ENCODE measurements at places on chromosomes 7 and 10. TPM values are rescaled to one million over a fixed set of nuclear protein-coding genes. Genes with fewer than 3 reads are reported as not detected.

HDAC9 gene
- 0.69 TPM for total RNA-seq

COMMD3 gene
- 77.1 TPM for total RNA-seq

CCSER2 gene
- total RNA-seq, result 85.2 TPM

CTNNA3 gene
- not detected for total RNA-seq

C10orf71 gene
- total RNA-seq, result not detected

- no peak overlapping the region for H3K27ac ChIP-seq
- no peaks in the 10 kb centered on the region for H3K27me3 ChIP-seq
- DNase-seq, result no peak
- no peaks in the 10 kb centered on the region for H3K36me3 ChIP-seq
- H3K4me1 ChIP-seq, result peaks cover 52% of the 10 kb centered on the region
- H3K4me3 ChIP-seq, result no peak overlapping the region
These were observed 752.0 kb downstream of the GRID1 start for GRCh38 chr10:85614566-85614965.

DNA sequence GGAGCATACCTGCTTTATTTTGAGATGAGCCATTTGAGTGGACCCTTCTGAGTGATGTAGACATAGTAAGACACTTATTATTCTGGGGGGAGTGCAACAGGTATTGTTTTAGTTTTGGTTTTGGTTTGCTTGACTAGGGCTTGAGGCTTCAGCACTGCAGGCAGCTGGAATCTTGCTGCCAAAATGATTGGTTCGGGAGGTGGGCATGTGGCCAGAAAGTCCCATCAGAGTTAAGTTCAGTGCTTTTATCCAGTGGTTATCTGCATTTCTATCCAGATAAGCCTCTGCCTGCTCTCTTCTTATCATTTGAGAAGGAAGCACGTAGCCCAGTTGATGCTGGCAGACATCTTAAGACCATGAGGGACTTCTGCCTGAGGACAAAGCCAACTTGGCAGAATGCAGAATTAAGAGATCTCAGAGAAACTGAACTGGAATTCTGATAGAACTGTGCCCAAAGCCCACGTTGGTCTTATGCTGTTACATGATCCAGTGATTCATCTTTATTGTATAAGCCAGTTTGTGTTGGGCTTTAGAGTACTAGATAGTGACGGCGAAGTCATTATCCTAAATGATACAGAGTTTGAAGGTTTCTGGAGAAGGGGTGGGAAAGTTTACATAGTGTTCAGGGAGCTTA, 9.6 kb upstream of the JAZF1 start:
- no peak for DNase-seq
- no peak overlapping the region for H3K4me3 ChIP-seq
- no peaks in the 10 kb centered on the region for H3K4me1 ChIP-seq
- no peaks in the 10 kb centered on the region for H3K36me3 ChIP-seq
- H3K27ac ChIP-seq, result no peak overlapping the region
- H3K27me3 ChIP-seq, result peaks cover 30% of the 10 kb centered on the region

- no peak for DNase-seq
- H3K36me3 ChIP-seq, result no peaks in the 10 kb centered on the region
- no peak overlapping the region for H3K27ac ChIP-seq
These were observed 1081.5 kb upstream of the C7orf33 start for GRCh38 chr7:147509035-147509501.

DNA sequence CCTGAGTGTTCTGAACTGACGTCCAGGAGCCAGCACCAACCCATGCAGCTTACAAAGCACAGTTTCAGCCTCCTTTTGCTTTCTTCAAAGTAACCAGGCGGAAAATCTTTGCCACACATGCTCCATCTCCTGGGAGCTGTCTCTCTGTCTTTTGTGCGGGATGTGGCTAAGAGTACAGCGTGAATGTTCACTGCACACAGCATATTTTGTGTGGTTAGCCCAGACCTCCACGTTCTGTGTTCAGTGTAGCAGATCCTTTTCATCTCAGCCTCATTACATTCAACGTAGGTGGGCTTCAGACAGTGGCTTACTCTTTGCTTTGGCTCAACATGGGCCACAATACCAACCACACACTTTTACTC, 200.8 kb downstream of the TNS3 start:
- no peak overlapping the region for H3K4me3 ChIP-seq
- H3K36me3 ChIP-seq, result no peaks in the 10 kb centered on the region
- no peaks in the 10 kb centered on the region for H3K4me1 ChIP-seq
- H3K27ac ChIP-seq, result no peak overlapping the region
- peaks cover 10% of the 10 kb centered on the region for H3K27me3 ChIP-seq
- DNase-seq, result no peak

- DNase-seq, result no peak
- no peak overlapping the region for H3K27ac ChIP-seq
- no peak overlapping the region for H3K4me3 ChIP-seq
- H3K36me3 ChIP-seq, result no peaks in the 10 kb centered on the region
These were observed 193.9 kb upstream of the BMPER start for GRCh38 chr7:33711231-33712019.

Data from activated CD4-positive, alpha-beta T cell treated with anti-CD3 and anti-CD28 coated beads for 36 hours (primary cell).